MV-4-11 (cell line): ENCODE measurements at places on chromosomes 11 and 22.

GRCh38 chr11:69080257-69080995 lies 31.7 kb downstream of the TPCN2 start:
- DNase-seq = no peak

DNA sequence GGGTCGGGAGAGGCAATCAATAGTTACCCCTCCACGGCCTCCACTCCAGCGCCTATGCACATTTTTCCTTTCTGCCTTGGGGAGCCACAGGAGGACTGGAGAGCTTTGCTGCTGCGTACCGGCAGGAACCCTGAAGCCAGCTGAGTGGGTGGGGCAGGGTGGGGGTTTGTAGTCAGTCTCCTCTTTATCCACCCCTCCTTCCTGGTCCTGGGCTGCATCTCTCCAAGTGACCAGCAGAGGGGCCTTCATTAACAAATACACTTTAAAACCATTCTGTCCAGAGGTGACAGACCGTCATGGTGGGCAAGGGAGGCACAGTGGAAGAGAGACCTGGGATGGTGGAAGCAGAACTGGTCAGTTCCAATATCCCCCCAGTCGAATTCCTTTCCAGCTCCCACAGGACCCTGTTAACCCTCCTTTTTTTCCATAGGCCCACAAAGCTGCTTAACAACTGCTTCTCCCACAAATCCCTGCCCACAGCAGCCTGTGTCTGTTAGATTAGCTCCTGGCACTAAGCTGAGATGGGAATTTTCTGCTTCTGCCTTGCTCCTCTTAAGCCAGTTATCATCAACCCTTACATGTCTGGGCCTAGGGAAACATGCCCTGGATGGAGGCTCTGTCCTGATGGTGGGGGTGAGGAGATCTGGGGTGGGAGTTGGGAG lies 3.9 kb upstream of the ABCG4 start:
- DNase-seq = peak; percentile 55

GRCh38 chr22:22048981-22049531 lies 66.5 kb upstream of the TOP3B start:
- no peak for DNase-seq

DNA sequence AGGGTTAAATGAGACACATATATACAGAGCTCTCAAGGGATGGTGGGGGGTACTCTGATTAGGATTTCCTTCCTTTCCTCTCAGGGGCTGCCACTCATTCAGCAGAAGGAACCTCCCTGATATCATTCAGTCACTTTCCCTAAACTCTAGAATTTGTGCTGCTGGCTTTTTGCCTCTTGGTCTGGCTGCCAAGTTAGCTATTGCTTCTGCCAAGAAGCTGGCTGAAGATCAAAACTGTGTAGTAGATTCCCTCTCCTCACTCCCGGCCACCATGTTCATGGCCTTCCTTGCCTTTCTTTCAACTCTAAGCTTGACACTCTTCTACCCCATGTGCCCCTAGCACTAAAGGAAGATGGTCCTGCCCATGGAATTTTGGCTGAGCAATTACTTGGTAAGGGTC lies 18.7 kb downstream of the SLC6A5 start:
- DNase-seq = no peak

GRCh38 chr11:85407648-85408047 lies 219.5 kb downstream of the DLG2 start:
- DNase-seq = no peak

DNA sequence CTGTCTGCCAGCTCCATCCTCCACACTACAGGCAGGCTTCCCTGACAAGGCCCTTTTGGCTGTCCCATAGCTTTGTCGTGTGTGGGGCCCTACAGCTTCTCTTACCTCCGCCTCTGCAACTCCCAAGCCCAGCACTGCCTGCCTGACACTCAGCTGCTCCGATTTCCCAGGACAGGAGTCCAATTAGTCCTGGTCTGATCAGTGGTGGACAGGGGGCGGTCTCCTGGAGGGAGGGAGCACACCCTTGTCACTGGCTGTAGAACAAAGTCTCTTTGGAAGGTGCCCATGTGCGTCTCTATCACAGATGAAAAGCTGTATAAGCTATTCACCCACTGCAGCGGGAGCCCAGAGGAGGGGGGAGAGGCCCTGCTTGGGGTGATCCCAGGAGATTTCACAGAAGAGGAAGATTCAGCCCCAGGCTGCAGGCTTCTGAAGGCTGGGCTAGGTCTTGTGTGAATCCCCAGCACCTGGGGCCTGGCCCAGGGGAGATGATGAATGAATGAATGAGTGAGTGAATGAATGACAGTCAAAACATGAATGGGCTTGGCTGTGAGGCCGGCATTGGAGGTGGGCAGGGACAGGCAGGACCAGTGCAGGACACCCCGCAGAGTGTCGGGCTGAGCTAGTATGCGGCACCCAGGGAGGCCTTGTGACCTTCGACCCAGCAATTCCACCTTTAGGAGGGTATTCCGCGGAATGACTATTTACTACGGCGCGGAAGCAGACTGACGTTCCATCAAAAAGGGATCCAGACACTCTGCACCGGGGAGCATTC lies 142.4 kb downstream of the CACNA1I start:
- DNase-seq = no peak

- no peak for DNase-seq
Observed at GRCh38 chr11:69055212-69055586, 6.5 kb downstream of the TPCN2 start.

DNA sequence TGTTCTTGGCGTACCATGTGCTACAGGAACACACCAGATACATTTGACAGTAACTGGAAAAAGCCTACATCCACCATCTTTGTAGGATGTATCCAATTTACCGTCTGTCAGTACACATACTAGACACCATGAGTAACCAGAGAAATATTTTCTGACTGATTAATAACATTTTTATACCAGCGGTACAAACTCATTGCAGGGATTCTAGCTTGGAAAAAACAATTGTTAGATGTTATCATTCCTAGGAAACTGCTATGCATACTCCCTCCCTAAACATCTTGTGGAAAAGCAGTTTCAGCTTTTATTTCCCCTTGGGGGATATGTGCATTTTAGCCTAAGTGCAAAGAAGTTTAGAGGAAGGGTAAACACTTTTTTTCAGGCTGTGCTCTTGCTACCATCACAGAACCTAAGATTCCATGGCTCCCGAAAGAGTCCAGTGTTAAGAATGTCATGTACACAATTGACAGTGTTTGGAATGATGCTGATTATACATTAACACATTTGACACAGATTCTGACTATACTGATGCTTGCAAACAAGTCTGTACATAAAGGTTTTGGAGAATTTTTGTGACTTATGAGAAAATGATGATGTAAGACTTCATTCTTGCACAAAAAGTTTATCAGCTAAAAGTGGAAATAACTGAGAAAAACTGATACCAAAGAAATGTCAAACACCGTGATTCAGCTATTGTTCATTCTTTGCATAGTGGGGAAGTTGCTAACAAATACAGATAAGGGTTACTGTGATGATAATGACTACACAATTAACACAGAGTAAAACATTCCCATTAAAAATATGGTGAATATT lies 23.7 kb downstream of the NCF4 start:
- DNase-seq = no peak

DNA sequence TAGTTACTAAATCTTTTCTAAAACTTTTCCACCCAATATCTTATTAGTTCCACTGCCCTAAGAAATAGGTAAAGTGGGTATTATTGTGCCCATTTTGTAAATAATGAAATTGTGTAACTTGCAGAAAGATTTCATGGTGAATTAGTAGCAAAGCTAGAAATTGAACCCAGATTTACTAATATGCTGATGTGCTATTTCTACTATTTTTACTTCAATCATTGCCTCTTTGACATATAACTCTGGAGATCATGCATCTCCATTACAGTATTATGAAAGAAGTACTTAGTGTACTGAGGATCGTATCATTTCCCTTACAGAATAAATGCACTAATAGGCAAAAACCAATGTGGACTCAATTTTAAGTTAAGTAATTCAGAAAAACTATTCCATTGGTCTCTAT lies 119.0 kb downstream of the CSTPP1 start:
- no peak for DNase-seq

GRCh38 chr11:44243086-44243485 lies 66.9 kb downstream of the ALX4 start:
- no peak for DNase-seq

- DNase-seq = peak; percentile 31
Observed at GRCh38 chr22:29203488-29204454, 1.9 kb upstream of the EMID1 start.

GRCh38 chr11:62996271-62996670 lies 11.5 kb upstream of the SLC22A6 start:
- no peak for DNase-seq

GRCh38 chr11:101817581-101817980 lies 97.2 kb upstream of the CEP126 start:
- DNase-seq = no peak

- DNase-seq = peak; percentile 53
Observed at GRCh38 chr11:93512073-93512475, 31.1 kb downstream of the SMCO4 start.

DNA sequence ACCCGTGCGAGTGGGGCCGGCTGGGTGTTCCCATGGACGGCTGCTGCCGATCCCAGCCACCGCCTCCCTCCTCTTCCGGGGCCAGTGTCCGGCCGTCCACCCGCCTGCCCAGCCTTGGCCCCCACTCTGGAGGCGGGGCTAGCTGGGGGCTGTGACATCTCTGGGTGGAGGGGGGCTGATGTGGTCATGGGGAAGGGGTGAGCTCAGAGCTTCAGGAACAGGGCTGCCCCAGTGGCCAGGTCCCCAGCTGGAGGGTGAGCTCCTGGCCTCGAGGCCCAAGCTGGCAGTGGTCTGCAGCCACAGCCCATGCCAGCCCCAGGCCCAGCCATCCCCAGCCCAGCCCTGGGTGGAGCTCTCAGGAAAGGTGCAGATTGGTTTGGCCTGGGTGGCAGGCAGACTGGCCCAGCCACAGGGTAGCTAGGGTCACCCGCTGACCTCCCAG lies 2.7 kb downstream of the INS start:
- DNase-seq = no peak

- peak; percentile 41 for DNase-seq
Observed at GRCh38 chr22:41576877-41577276, 12.8 kb downstream of the PMM1 start.

- no peak for DNase-seq
Observed at GRCh38 chr11:1040428-1041148, 4.1 kb upstream of the MUC6 start.

GRCh38 chr22:23583836-23584235 lies 3.7 kb upstream of the IGLL1 start:
- no peak for DNase-seq

DNA sequence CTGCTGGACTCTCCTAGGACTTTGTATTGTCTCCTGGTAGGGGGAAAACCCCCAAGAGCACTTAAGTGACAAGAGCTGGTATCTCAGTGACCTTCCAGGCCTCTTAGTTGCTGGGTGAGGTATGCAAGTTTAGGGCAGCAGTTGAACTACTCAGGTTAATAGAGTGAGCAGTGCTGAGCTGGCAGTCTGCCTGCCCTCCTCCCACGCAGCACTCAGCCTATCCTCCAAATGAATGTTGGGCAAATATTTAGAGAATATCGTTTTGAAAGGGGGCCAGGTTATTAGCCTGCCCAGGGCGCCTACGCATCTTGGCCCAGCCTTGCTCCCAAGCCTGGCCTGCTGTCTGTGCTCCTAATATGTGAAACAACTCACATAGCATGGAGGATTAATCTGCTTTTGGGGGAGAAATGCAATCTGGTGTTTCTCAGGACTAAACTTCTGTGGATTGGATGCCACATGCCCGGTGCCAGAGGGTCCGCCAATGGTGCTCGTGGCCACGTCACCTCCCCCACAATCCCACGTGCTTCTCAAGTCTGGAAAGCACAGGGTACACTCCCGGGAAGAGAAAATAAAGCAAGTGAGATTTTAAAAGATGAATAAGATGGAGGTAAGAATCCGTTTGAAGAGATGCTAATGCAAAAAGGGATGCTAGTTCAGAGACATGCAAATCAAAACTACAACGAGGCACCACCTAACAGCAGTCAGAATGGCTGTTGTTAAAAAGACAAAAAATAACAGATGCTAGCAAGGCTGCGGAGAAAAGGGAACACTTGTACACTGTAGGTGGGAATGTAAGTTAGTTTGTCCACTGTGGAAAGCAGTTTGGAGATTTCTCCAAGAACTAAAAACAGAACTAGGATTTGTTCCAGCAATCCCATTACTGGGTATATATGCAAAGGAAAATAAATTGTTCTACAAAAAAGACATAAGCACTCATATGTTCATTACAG lies 67.7 kb downstream of the SPON1 start:
- no peak for DNase-seq

- DNase-seq = no peak
Observed at GRCh38 chr11:47186076-47186699, at the start of gene PACSIN3. Gene PACSIN3, minus strand, starts transcription at chr11:47186434. Its CDS starts 3,707 bp downstream, at chr11:47182727.

DNA sequence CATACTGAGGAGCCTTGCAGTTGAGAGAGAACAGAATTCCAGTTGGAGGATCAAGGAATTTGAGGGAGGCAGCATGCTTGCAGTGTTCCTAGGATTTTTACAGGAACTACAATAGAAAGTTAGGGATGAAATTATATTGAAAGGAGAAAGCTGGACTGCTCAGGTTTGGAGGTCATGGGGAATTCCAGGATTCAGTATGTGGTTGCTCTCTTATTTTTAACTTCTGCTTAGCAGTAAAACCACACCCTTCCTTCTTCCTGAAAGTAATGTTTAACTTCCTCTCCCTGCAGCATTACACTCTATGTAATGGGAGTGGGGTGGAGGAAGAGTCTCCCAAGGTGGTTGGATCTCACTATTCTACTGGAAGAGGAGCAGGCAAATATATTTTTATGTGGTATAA lies 31.3 kb downstream of the CTNND1 start:
- peak; percentile 83 for DNase-seq

- no peak for DNase-seq
Observed at GRCh38 chr11:94043241-94043640, 22.1 kb downstream of the HEPHL1 start.

DNA sequence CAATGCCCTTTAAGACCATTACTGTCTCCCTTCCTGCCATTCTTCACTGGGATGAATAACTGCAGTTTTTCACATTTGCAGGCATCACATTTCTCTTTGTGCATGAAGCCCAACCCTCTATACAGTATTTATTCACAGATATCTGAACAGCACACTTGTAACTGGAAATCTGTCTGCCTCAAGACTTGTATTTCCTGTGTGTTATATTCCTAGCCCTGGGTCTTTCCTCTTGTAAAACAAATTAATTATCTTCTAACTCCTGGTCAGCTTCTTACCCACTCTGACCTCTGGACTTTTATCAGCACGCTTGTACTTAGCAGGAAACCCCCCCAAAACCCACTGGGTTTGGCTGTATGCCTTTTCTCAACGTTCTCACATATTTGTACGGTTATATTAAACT lies 2.0 kb downstream of the CSRP3 start:
- no peak for DNase-seq

- peak; percentile 9 for DNase-seq
Observed at GRCh38 chr11:108115500-108116140, 5.7 kb upstream of the ACAT1 start.

DNA sequence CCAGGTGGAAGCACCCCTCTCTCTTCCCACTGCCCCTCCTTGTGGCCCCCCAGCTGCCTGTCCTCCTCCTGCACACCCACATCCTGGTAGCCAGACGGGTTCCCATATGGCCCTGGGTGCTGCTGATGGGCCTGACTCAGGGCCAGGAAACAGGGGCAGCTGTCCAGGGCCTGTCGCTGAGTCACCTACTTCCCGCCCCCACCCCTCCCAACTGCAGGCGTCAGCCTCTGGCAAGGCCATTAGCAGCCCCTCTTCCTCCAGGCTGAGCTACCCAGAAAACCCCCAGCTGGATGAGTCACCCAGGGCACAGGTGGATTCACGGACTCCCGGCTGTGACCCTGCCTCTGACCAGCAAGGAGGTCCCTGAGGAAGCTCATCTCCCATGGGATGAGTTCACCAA lies 6.9 kb upstream of the GAL start:
- DNase-seq = no peak

GRCh38 chr22:44459551-44459950 lies 38.5 kb downstream of the RTL6 start:
- DNase-seq = peak; percentile 22
